ENCODE measurements at places on chromosomes 11 and 22.

GRCh38 chr11:17695454-17696441 is 23.6 kb upstream of the MYOD1 start:
- no peak for DNase-seq

GRCh38 chr22:30925667-30926066 is 42.9 kb downstream of the MORC2 start:
- DNase-seq, result no peak

- DNase-seq, result no peak
Measured at GRCh38 chr22:21966643-21967516, 14.2 kb upstream of the PPM1F start.

- no peak for DNase-seq
Measured at GRCh38 chr11:67372993-67373647, at the start of gene CLCF1. CLCF1 (minus strand) TSS chr11:67373598; CDS start chr11:67373539, 59 bp downstream.

- no peak for DNase-seq
Measured at GRCh38 chr11:118033443-118033842, 43.4 kb upstream of the TMPRSS4 start.

GRCh38 chr22:39148727-39149535 is 3.5 kb downstream of the CBX7 start:
- no peak for DNase-seq

GRCh38 chr11:23423656-23424055 is 563.4 kb upstream of the CCDC179 start:
- DNase-seq, result no peak

- DNase-seq, result no peak
Measured at GRCh38 chr11:117818041-117818873, 6.3 kb downstream of the FXYD2 start.

GRCh38 chr22:21917181-21917958 is 35.3 kb downstream of the PPM1F start:
- DNase-seq, result no peak

DNA sequence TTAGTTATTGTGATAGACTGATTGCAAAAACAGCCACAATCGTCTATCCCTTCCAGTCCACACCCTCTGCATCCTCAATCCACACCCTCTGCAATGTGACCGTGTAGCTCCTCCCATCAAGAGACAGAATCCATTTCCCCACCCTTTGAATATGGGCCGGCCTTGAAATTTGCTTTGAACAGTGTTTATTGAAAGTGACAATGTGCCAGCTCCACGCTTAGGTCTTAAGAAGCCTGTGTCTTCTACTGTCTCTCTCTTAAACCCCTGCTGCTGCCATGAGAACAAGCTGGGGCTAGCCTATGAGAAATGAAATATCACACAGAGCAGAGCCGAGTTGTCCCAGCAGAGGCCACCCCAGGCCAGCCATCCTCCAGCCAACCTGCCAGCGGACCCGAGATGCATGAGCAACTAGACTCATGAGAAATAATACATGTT is 22.3 kb upstream of the MICAL2 start:
- no peak for DNase-seq

- DNase-seq, result no peak
Measured at GRCh38 chr11:67731583-67731982, 57.2 kb upstream of the ALDH3B2 start.

GRCh38 chr11:4118107-4118506 is 23.5 kb downstream of the RRM1 start:
- DNase-seq, result no peak

DNA sequence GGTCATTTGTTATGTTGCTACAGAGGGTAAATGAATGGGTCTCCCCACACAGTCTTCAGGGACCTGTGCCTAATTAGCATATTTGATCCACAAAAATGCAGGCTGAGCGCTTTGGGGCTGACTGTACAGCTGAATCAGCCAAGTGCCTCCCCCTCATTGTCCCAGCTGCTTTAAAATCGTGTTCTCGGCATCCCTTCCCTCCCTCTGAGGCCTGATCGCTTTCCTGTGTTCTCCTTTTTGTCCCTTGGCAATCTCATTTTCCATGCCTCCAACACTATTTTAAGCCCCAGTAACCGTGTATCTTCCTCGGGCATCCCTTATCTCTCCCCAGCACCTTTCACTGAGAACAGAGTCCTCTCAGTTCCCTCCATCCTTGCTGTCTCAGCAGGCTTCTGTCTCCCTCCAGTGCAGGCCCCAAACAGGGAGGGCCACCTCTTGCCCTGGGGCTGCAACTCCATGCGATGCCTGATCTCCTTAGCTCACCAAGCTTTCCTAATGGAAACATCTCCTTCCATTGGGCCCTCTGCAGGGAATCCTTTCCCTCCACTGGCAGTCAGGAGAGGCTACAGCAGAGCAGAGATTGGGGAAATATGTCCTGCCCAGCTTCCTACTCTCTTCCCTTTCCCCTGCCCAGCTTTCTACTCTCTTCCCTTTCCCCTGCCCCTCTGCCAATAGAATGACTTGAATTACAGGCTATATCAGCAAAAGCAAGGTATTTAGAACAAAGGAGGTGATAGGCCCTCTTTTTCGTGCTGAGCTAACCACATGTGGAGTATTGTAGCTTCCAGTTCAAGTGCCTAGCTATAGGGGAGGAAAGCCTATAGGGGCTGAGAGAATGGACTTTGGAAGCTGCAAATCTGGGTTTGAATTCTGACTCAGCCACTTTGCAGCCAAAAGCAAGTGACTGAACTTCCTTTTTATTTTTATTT is 13.8 kb downstream of the UQCR10 start:
- DNase-seq, result no peak

GRCh38 chr11:45541693-45542434 is 123.6 kb downstream of the CHST1 start:
- no peak for DNase-seq

DNA sequence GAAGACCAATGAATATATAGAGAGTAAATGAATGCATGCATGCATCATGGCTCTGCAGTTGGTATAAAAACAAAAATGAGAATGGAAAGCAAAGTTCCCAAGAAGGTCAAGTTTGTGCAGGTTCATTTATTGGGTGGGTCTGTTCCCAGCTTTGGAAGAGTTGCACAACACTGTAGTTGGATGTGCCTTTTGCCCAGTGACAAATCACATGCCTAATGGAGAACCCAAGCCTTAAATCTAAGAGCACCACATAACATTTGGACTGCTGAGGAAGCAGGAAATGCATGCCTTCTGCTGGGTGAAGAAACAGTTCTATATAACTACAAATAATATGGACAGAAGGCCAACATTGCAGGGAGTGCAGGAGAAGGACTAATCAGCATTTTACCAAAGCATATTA is 30.6 kb downstream of the PRCP start:
- DNase-seq, result no peak

DNA sequence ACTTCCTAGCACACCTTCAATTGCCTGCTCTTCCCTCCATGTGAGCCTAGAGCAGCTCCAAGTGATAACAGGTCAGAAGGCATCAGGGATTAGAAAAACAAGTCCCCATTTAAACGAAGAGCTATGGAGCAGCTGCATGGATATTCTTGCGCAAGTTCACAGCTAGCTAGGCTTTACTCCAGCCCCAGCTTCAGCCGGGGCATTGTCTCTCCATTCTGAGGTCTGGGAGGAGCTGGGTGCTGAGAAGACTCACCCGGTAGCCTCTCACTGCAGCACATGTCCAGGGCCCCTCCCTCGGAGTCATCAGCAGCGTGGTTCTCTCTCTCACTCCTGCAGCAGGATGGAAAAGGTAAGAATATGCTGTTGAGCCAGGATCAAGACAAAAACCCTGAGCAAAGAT is 26.0 kb downstream of the PTPN5 start:
- no peak for DNase-seq

DNA sequence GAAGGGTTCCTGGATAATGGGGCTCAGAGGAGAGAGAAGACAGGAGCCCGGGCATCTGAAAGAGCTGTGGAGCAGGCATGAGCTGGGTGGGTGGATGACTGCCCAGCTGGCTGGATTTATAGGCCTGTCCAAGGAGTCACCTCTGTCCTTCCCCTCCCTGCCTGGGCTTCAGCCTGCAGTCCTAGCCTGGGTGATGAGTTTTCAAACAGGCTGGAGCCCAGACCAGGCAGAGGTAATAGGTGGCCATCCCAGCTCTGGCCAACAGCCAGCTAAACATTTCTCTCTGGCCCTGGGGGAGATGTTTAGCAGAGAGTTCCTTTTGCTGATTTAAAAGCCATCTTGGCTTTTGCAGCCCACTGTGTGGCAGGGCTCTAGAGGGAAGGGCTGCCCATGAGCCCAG is 5.4 kb downstream of the C11orf96 start:
- DNase-seq, result no peak

DNA sequence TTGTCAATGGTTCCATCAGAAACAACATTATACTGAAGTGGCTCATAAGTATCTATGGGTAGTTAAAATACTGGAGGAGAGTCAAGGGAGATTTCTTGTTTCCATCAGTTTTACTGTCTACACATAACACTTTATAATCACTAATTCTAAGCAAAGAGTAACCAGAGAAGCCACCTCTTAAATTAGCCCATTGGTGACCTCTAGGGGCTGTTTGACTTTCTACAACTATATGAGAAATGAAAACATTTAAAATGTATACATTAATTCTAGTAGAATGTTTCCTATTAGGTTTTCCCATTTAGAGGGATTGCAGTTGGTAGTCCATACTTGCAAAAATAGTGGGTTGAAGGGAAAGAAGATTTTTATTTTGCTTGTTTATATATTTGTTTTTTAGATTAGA is 504.3 kb downstream of the FAM181B start:
- DNase-seq, result no peak

DNA sequence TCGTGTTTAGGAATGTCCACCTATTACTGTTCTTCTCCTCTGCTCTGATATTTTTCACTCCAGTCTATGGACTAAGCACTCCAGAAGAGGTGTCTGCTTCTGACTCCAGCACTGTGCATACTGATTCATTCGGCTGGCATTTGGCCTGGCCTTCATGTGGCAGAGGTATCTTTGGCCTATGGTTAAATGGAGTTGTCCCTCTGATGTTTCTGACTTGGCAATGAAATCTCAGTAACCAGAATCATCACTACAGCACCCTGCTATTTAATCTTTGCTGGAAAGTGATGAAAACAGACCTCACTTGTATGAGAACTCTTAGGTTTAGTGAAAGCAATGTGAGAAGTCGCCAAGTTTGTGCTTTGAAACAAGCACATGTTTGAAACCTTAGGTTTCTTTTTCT is 155.2 kb downstream of the MAML2 start:
- no peak for DNase-seq

DNA sequence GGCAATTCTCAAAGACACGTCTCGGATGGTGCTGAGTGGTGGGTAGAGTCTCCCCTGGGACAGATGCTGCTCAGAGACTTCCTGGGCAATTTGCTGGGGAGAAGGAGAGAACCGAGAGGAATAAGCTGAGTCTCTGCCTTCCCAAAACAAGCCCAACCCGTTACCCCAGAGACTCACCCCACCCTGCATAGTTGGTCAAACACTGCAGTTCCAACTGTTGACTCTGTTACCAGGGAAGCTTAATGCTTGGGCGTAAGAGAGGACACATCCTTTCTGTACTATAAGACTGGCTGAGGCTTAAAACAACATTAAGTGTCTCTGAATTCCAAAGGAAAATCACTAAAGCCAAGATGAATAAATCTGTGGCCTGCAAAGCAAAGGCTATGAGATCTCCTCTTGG is 68.1 kb downstream of the CCDC81 start:
- no peak for DNase-seq

GRCh38 chr11:60100516-60100915 is 12.1 kb downstream of the MS4A2 start:
- DNase-seq, result no peak

DNA sequence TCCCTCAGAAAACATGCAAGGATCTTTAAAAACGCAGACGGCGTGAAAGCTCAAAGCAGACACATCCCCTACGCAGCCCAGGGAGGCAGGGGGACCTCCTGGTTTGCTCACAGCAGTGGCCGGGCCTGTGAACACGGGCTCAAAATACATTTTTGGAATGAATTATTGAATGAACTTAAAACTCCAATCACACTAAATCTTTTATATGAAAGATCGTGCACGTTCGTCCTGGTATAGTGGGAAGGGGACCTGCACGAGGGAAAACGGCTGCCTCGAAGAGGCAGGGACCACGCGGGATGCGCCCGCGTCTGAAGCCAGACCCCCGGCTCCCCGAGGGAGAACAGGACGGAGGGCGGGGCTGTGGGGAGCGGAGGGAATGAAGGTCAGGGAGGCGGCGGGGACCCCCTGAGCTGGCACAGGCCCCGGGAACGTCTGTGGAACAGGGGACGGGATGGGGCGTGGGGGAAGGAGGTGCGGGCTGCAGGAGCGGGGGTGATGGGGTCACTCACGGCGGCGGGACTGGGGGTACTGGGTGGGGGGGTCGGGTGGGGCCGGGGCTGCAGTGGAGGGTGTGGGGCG is 1.3 kb upstream of the PANX2 start:
- DNase-seq, result no peak

GRCh38 chr22:22884010-22884887 is 3.4 kb upstream of the IGLL5 start:
- DNase-seq, result no peak

DNA sequence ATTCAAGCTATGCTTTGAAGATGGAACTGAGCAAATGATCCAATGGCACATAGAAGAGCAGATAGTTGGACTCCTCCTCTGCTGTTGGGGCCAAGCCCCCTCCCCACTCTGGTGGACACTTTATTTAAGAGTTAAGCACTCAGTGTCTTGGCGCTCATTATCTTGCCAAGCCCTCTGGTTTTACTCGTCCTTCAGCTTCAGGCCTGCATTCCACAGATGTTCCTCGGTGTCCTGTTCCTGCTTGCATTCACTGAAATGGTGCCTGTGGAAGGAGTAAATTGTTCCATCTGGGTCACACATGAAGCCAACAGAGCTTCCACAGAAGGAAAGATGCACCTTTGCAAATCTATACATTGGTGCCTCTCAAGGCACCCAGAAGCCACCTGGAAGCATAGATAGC is 26.1 kb downstream of the MAML2 start:
- DNase-seq, result no peak

DNA sequence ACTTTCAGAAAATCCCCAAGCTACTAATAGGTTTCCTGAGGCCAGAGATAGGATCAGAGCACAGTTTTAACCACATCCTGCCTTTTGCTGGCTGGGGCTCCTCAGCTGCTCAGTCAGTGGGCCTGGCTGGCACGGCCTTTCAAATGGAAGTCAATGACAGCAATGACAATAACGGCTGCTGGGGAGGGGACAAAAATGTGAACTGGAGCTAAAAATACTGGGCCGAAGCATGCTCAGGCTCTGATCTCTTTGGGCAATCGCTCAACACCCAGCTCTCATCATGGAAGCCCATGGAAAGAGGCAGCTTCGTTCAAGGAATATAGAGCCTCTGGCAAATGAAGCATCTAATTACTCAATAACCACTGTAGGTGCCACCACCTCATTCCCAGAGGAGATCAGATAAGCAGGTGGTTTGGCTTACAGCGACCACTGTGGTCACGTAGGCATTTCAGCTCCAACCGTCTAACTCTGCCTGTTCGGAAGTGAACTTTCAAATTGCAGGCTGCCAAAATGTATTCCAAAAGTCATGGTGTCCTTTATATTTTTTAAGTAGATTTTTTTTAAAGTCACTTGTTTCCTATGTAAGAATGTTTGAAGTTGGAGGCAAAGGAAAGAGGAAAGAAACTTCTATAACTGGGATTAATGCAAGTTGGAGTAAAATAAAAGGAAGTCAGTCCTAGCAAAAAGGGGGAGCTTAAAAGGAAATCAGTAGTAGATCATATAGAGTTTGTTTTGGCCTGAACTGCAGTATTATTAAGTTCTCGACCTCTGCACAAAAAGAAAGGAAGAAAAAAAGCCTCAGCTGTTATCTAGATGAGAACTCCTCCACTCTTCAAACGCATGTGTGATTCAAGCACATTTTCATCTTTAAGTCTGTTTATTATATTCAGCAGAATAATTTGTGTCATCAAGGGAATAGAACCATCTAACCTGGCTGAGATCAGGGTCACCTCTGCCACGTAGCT is 14.1 kb downstream of the WT1 start:
- no peak for DNase-seq

GRCh38 chr11:42319921-42320320 is 860.5 kb upstream of the LRRC4C start:
- no peak for DNase-seq

- DNase-seq, result no peak
Measured at GRCh38 chr11:15886866-15887265, 469.5 kb downstream of the SOX6 start.
